ENCODE measurements at places on chromosomes 5 and 9.

DNA sequence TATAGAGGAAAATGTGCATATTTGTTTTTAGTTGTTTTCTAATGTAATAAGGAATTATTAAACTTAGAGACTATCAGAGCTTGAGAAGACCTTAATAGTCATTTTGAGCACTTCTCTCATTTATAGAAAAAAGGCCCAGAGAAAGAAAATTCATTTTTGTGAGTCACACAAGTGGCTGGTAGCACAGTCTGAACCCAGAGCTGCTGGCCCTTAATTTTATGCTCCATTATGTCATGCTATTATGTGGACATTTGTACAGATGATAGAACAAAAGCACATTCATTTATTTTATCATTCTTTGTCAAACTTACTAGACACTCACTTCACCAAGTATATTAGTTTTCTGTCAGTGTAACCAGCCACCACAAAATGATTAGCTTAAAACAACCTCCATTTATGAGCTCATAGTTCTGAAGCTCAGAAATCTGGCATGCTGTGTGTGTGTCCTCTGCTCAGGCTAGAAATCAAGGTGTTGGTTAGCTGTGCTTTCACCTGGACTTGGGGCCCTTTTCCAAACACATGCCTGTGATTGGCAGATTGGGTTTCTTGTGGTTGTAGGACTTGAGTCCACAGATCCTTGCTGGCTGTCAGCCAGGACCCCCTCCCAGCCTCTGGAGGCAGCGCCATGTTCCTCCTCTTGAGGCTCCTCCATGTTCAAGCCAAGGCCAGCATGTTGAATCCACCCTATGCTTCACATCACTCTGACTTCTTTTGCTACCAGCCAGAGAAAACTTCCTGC lies 188.9 kb downstream of the ARHGAP26 start:
- no peak for DNase-seq

GRCh38 chr5:124806373-124807077 lies 60.1 kb upstream of the ZNF608 start:
- no peak for DNase-seq

GRCh38 chr9:114427644-114428043 lies 39.9 kb upstream of the AKNA start:
- DNase-seq: no peak

GRCh38 chr9:14140096-14140697 lies 173.7 kb downstream of the NFIB start:
- DNase-seq: no peak

GRCh38 chr5:93151121-93151520 lies 429.9 kb downstream of the NR2F1-AS1 start:
- DNase-seq: no peak
